ENCODE measurements at places on chromosomes 1 and 21. TPM values are rescaled to one million over a fixed set of nuclear protein-coding genes. Genes with fewer than 3 reads are reported as not detected.

Gene LCE1B
- total RNA-seq: not detected

DNA sequence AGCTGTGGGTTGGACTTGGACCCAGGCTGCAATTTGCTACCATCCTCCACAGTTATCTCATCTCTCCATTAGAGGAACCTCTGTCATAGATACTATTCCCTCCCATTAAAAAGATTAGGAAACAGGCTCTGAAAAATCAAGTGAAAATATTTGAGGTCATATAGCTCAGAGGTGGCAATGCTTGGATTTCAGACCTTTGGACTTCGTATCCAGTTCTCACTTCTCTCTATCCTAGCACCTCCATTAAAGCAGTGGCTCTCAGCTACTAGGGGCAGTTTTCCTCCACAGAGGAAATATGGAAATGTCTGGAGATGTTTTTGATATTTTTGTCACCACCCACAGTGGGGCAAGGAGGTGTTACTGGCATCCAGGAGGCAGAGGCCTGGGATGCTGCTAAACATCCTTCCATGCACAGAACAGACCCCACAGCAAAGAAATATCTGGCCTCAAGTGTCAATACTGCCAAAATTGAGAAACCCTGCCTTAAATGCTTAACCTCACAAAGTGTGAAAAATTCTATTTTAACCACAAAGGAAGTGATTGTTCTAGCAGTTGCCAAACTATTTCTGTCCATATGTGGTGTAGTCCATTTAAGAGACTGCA is 54.1 kb downstream of the C8A start:
- H3K4me1 ChIP-seq: peaks cover 26% of the 10 kb centered on the region
- H3K36me3 ChIP-seq: no peaks in the 10 kb centered on the region
- no peaks in the 10 kb centered on the region for H3K27me3 ChIP-seq
- no peak for DNase-seq
- H3K27ac ChIP-seq: peak overlapping the region; percentile 95

DNA sequence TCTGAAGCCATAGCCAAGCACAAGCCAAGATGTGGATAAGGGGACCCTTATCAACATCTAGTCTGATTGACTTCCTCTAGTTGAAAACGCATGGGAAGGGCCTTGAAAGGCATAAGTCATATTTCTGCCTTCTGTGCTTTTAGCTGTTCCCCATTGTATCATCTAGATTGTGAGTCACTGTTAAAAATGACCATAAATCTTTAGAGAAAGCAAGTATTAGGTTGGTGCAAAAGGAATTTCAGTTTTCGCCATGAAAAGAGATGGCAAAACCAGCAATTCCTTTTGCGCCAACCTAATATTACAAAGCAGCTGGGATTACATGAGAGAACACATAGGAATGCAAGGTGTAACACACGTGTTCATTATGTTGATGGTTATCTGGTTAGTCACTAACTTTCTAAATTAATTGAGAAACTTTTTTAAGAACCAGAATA is 63.6 kb downstream of the CLIC6 start:
- DNase-seq: no peak
- H3K27me3 ChIP-seq: no peaks in the 10 kb centered on the region
- no peaks in the 10 kb centered on the region for H3K4me1 ChIP-seq
- H3K36me3 ChIP-seq: no peaks in the 10 kb centered on the region
- no peak overlapping the region for H3K27ac ChIP-seq

DNA sequence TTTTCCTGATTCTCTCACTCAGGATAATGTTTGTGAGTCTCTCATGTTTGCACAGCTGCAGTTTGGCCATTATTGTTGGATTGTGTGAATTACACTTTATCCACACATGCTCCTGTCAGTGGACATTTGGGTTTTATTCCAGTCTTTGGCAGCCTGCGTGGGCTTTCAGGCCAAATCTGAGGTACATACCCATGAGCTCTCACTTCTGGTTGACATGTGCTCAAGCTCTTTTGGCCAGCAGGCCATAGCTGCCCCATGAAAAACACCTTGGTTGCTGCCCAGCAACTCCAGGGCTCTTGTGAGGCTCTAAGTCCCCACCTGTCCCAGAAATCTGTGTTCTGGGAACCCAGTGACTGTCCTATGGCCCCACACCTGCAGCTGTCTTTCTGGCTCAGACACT is 124.5 kb upstream of the GALNT2 start:
- no peaks in the 10 kb centered on the region for H3K36me3 ChIP-seq
- H3K4me3 ChIP-seq: no peak overlapping the region
- no peak overlapping the region for H3K27ac ChIP-seq
- no peaks in the 10 kb centered on the region for H3K4me1 ChIP-seq

Gene PROK1
- not detected for total RNA-seq

Gene CD1B
- 0.19 TPM for total RNA-seq

GRCh38 chr1:41731516-41732030 is 187.1 kb downstream of the HIVEP3 start:
- H3K36me3 ChIP-seq: no peaks in the 10 kb centered on the region
- H3K27me3 ChIP-seq: no peaks in the 10 kb centered on the region
- no peaks in the 10 kb centered on the region for H3K4me1 ChIP-seq

Gene SH2D5
- total RNA-seq: not detected

GRCh38 chr1:17551755-17552234 is 12.3 kb downstream of the ARHGEF10L start:
- no peak for DNase-seq
- no peaks in the 10 kb centered on the region for H3K27me3 ChIP-seq
- H3K4me1 ChIP-seq: peaks cover 14% of the 10 kb centered on the region
- H3K36me3 ChIP-seq: no peaks in the 10 kb centered on the region

Gene KLHL20
- total RNA-seq: 25.9 TPM

Gene GSTM1
- total RNA-seq: 273 TPM

- H3K4me3 ChIP-seq: no peak overlapping the region
- no peaks in the 10 kb centered on the region for H3K27me3 ChIP-seq
- no peaks in the 10 kb centered on the region for H3K36me3 ChIP-seq
- no peak overlapping the region for H3K27ac ChIP-seq
- no peak for DNase-seq
Measured at GRCh38 chr21:33393348-33393747, 9.9 kb upstream of the IFNGR2 start.

- no peaks in the 10 kb centered on the region for H3K27me3 ChIP-seq
- H3K27ac ChIP-seq: no peak overlapping the region
- no peak overlapping the region for H3K4me3 ChIP-seq
- H3K4me1 ChIP-seq: no peaks in the 10 kb centered on the region
- no peaks in the 10 kb centered on the region for H3K36me3 ChIP-seq
- no peak for DNase-seq
Measured at GRCh38 chr1:246599315-246599714, 33.1 kb downstream of the CNST start.

DNA sequence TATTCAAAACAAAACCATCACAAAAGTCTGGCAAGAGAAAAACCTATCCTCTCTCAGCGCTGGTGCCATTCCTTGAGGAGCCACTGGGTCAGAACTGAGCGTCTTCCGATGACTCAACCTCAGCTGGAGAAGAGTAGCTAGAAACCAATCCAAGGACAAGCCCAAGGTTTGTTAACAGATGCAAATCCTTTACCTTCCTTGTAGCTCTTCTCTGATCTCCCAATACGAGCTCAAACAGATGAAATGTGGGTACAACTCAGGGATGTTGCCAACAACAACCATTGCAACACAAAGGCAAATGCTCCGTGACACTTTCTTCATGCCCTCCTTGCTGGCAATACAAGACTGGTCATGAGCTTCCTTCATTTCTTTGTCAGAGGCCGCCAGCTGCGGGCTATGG is 337.1 kb downstream of the SIPA1L2 start:
- no peak for DNase-seq
- H3K4me1 ChIP-seq: no peaks in the 10 kb centered on the region
- no peaks in the 10 kb centered on the region for H3K36me3 ChIP-seq

Measured in liver (tissue), 10 donors.